Tongue (tissue), 3 donors: ENCODE measurements at places on chromosomes 6 and 20. TPM values are rescaled to one million over a fixed set of nuclear protein-coding genes. Genes with fewer than 3 reads are reported as not detected.

- peak; percentile 46 for DNase-seq
Measured at GRCh38 chr6:22295145-22295544, 1.7 kb downstream of the PRL start.

Gene PTK6
- 4.6 TPM for total RNA-seq

GRCh38 chr20:36119537-36119936 is 35.0 kb upstream of the EPB41L1 start:
- no peak for DNase-seq

Gene LBP
- not detected for total RNA-seq

GRCh38 chr6:155418017-155418761 is 37.5 kb downstream of the NOX3 start:
- DNase-seq = peak; percentile 38

DNA sequence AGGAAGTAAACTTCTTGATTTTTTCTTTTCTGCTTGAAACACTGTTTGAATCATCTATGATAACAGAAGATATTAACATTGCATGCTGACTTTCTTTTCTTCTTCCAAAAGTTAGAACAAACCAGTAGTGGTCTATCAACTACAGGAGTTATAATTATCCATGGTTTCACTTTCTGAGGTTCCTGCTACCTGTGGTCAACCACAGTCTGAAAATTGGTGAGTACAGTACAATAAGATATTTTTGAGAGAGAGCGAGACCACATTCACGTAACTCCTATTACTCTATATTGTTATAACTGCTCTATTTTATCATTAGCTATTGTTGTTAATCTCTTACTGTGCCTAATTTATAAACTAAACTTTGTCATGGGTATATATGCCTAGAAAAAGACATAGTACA is 86.1 kb downstream of the MAP7 start:
- DNase-seq = no peak

GRCh38 chr6:30006170-30007131 is 54.6 kb upstream of the POLR1H start:
- DNase-seq = peak; percentile 21

Gene HLA-DRB5
- total RNA-seq = 0.31 TPM

- DNase-seq = peak; percentile 26
Measured at GRCh38 chr6:139508023-139508422, 133.6 kb upstream of the CITED2 start.

Gene PRR18
- total RNA-seq = 0.10 TPM

GRCh38 chr20:34389206-34389953 is 26.3 kb downstream of the ITCH start:
- no peak for DNase-seq

- DNase-seq = no peak
Measured at GRCh38 chr6:44037847-44038542, 89.3 kb downstream of the MRPL14 start.

DNA sequence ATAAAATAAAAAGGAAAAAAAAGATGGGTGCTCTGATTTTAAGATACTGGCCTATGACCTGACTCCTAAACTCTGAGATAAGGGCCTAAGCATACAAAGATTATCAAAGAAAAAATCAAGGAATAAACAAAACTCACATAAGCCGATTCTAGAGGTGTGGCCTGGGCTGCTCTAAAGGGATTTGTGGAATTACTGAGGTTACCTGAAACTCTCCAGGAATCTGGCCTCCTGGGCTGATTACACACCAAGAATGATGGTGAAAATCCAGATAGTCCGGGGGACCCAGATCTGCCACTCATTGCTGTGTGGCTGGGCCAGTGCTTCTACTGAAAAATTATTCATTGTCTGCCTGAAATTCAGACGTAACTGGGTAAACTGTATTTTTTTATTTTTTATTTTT is 122.7 kb upstream of the RNF24 start:
- no peak for DNase-seq

Gene E2F3
- total RNA-seq = 8.3 TPM

Gene LPIN3
- 11.0 TPM for total RNA-seq

GRCh38 chr6:74879234-74879633 is 326.6 kb downstream of the COL12A1 start:
- DNase-seq = peak; percentile 35

Gene KLHDC3
- total RNA-seq = 249 TPM

Gene SLC13A3
- total RNA-seq = 1.7 TPM

DNA sequence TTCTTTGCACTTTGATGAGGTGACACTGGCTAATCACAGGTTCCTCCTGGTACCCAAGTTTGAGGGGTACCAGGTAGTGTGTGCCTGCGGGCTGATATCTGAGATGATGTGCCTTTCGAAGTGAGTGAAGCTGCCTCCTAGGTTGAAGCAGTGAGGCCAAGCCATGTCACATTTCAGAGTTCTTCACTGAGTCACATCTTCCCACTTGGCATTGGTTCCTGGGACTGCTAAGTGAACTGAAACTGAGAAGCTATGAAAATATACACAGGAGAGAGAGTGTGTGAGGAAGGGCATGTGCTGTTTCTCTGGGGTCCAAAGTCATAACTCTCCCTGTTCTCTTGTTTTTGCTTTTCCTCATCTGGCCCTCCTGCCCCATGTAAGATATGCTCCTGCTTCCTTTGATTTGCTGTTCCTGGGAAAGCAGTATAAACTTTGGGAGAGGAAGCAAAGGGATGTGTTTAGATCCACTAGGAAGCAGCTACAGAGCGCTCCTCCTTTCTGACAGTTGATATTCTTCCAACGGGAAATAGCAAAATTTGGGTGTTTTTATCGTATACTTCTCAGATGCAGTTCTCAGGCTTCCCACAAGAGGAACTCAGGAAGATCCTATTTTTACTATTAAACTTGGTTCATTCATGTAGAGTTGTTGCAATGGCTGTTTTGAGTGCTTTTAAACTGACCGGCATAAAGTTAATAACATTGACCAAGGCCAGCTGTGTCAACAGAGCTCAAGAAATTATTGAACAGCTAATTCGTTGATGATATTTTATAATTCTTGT is 153.7 kb downstream of the MOXD1 start:
- DNase-seq = no peak
